Activated T-helper 1 cell treated with anti-CD3 and anti-CD28 coated beads, Interleukin-12 subunit alpha, Interleukin-12 subunit beta, Interleukin-2, Interleukin-4 antibody, amounts not matched to agents 30 ng/mL and 10 ng/mL and 1 ng/mL, durations not matched to agents 14 hours and 24 hours and 36 hours (primary cell): ENCODE measurements at places on chromosomes 5 and 9. TPM values are rescaled to one million over a fixed set of nuclear protein-coding genes. Genes with fewer than 3 reads are reported as not detected.

DNA sequence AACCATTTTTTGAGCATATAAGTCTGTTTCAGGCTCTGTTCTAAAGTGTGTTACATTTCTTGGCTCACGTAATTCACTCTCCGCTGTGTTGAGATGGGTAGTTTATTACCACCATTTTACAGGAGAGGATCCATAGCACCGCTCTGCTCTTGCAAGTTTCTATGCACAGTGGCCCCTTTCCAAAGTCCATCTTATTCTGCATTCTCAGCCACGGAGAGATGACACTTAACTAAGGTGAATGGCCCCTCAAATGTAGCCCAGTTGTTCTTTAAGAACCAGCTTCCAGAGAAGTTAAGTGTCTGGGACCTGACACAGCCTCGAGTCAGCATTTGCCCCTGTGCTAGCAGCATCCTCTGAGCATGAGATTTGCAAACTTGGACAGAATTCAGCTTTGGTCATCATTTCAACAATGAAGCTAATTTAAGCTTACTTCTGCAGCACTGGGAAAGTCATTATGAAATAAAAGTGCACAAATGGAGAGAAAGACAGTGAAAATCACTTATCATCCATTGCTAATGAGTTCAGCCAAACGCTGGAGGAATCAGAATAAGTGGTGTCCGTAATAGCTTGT, 61.9 kb downstream of the FAM78A start:
- no peak overlapping the region for H3K27ac ChIP-seq
- no peak overlapping the region for H3K4me3 ChIP-seq
- peaks cover 13% of the 10 kb centered on the region for H3K4me1 ChIP-seq
- H3K27me3 ChIP-seq: no peaks in the 10 kb centered on the region
- DNase-seq: no peak

DNA sequence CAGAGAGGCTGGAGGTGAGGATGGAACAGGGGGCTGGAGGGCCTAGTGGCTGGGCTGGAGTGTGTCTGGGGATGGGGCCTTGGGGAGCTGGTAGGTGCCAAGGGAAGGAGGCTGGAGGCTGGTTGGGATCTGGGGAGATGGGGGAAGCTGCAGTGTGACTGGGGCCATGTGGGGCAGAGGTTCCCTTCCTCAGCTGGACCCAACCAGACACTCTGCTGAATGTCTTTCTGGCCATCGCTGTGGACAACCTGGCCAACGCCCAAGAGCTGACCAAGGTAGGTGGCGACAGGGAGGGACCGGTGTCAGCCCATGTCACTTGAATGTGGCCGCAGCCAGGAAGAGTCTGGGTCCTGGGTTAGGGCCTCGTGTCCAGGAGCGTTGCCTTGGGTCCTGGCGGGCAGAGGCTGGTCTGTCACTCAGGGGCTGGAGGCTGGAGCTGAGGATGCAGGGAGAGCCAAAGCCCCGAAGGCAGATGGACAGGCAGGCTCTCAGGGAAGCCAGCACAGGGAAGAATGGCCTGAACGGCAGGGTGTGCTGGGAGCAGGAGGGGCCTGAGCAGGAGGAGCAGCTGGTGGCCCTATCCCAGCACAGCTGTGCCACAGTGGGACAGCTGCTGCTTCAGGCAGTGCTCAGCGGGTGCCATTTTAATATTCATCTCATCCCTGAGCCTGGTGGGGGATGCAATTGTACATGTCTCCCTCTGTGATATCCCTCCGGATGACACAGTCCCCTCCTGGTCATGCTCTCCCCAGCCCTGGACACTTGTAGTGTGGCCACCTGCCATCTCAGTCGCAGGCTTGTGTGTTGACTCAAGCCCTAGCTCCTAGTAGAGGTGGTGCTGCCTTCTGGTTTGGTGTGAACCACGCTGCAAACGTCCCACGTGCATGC, 132.5 kb downstream of the CACNA1B start:
- no peak overlapping the region for H3K27ac ChIP-seq
- H3K4me1 ChIP-seq: no peaks in the 10 kb centered on the region
- no peak for DNase-seq
- no peaks in the 10 kb centered on the region for H3K27me3 ChIP-seq
- H3K4me3 ChIP-seq: no peak overlapping the region

GRCh38 chr5:102583276-102584124, 84.7 kb upstream of the SLCO6A1 start:
- H3K27ac ChIP-seq: no peak overlapping the region
- no peaks in the 10 kb centered on the region for H3K36me3 ChIP-seq
- DNase-seq: no peak
- H3K4me3 ChIP-seq: no peak overlapping the region

DNA sequence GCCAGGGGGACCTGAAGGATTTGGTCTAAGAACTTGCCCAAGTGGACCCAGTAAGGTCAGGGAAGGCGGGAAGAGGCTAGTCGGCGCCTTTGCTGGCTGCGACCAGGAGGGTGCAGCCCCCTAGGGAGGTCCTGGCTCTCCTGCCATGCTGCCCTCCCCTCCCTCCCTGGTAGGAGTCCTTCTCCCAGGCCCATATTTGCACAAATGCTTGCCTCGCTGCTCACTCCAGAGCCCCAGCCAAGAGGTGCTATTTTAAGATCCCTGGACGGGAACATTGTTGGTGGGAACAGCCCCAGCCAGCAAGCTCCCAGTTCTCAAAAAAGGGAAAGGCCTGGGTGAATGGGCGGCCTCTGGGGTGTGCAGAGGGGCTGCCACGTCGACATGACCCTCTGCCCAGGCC, 4.3 kb upstream of the IL17B start:
- no peak overlapping the region for H3K27ac ChIP-seq
- no peaks in the 10 kb centered on the region for H3K4me1 ChIP-seq
- no peak for DNase-seq
- H3K4me3 ChIP-seq: no peak overlapping the region

DNA sequence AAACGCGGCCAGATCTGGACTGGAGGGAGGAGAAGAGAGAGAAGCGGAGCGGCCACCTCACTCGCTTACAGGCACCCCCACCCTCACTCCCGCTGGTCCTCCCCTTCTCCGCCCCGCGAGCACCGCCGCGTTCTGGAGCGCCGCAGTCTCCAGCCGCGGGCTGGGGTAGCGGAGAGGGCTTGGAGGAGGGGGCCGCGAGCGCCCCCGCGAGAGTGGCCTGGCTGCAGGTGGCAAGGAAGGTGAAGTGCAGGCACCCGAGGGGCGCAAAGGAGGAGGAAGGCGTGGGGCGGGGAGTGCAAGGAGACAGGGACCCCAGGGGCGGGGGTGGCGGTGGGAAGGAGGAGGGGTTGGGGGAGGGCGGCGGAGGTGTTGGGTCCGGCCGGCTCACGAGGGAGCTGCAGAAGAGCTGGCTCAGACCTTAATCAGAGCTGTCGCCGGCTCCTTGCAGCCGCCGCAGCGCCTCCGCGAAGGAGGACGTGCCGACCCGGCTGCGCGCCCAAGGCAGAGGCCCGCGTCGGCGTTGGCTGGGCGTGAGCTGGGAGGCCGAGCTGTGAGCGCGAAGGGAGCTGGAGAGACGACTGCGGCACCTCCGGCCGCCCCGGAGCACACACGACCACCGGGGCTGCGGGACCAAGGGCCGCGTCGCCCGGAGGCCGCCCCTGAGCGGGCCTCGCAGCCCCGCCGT, at the start of gene DMRT3:
DMRT3 (plus strand) TSS at position 398 of the 685 bp plus-strand sequence. CDS start 347 bp downstream, outside the sequence.
- H3K4me3 ChIP-seq: no peak within 1 kb of the TSS
- peaks cover 79% of the 10 kb centered on the region for H3K27me3 ChIP-seq
- DNase-seq: no peak
- peaks cover 6% of the 10 kb centered on the region for H3K36me3 ChIP-seq
- H3K4me1 ChIP-seq: peaks cover 7% of the 10 kb centered on the region

GRCh38 chr5:73654171-73654811, 28.3 kb downstream of the ARHGEF28 start:
- H3K4me1 ChIP-seq: no peaks in the 10 kb centered on the region
- no peak for DNase-seq
- H3K27ac ChIP-seq: no peak overlapping the region
- no peak overlapping the region for H3K4me3 ChIP-seq
- no peaks in the 10 kb centered on the region for H3K36me3 ChIP-seq
- peaks cover 2% of the 10 kb centered on the region for H3K27me3 ChIP-seq

MTAP gene
- 55.5 and 62.2 TPM in 2 replicates for total RNA-seq

DNA sequence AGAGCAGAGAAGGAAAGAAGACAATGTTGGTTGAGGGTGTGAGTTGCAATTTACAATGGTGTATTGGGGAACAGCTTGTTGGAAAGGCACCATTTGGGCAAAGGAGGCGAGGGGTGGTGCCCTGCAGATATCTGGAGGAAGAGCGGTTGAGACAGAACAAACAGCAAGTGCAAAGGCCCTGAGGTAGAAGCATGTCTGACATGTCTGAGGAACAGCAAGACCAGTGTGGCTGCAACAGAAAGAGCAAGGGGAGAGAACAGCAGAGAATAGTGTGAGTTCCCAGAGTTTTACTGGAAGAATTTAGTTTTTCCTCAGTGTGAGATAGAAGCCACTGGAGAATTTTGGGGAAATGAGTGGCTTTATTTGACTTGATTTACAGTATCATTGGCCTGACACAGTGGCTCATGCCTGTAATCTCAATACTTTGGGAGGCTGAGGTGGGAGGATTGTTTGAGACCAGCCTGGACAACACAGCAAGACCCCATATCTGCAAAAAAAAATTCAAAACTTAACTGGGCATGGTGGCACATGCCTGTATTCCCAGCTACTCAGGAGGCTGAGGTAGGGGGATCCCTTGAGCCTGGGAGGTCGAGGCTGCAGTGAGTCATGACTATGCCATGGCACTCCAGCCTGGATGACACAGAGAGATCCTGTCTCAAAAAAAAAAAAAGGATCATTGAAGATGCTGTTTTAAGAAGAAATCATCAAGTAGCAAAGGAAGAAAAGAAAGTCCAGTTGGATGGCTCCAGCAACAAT, 13.6 kb downstream of the CMBL start:
- H3K4me3 ChIP-seq: no peak overlapping the region
- peaks cover 9% of the 10 kb centered on the region for H3K27me3 ChIP-seq
- no peaks in the 10 kb centered on the region for H3K36me3 ChIP-seq
- no peak for DNase-seq
- H3K4me1 ChIP-seq: no peaks in the 10 kb centered on the region

DNA sequence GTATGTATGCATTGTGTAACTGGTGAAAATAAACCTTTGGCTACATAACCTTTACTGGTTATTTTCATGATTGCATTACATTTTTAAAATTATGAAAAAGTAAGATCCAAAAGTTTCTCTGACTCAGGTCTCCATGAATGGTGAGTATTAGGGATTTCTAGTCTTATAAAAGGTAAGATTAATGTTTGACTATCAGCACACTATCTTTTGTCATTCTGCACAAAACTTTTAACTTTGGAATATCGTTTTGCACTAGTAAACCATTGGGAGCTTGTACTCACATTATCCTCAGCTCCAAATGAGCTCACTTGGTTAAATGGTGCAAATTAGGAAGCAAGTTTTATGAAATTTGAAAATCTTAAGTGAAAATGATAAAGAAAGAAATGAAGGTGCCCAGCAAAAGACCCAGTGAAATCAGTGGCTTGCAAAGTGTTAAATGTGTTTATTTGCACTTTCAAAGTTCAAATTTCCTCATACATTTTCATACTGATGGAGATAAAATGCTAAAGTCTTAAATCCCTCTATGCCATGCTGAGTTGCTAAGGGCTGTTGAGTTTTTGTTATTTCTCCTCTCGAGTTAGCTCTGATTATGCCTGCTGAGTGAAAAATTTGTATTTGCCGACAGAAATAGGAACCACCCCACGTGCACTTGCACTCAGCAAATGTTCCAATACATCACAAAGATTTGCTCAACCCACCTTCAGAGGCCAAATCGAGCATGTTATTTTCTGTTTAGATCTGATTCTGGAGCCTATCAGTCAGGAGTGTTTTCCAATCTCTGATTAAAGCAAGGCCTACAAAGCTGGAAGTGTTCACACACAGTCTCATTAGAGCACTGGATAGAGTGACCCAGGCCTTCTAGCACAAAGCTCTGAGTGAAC, 885.7 kb downstream of the NR2F1-AS1 start:
- H3K36me3 ChIP-seq: no peaks in the 10 kb centered on the region
- no peak overlapping the region for H3K27ac ChIP-seq
- no peaks in the 10 kb centered on the region for H3K4me1 ChIP-seq
- DNase-seq: no peak
- H3K4me3 ChIP-seq: no peak overlapping the region
- H3K27me3 ChIP-seq: no peaks in the 10 kb centered on the region

DNA sequence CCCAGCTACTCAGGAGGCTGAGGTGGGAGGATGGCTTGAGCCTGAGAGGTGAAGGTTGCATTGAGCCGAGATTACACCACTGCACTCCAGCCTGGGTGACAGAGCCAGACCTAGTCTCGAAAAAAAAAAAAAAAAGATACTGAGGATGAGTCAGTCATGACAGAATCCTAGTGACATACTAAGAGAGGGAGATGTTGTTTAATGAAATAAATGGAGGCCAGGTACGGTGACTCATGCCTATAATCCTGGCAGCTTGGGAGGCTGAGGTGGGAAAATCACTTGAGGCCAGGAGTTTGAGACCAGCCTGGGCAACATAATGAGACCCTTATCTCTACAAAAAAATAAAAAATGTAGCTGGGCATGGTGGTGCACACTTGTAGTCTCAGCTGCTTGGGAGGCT, 107.2 kb downstream of the ZFAND5 start:
- peaks cover 5% of the 10 kb centered on the region for H3K27me3 ChIP-seq
- H3K4me3 ChIP-seq: no peak overlapping the region
- H3K4me1 ChIP-seq: no peaks in the 10 kb centered on the region
- no peak overlapping the region for H3K27ac ChIP-seq

GRCh38 chr5:180602481-180603075, 11.3 kb upstream of the SCGB3A1 start:
- no peak overlapping the region for H3K27ac ChIP-seq
- H3K36me3 ChIP-seq: no peaks in the 10 kb centered on the region
- DNase-seq: no peak
- no peak overlapping the region for H3K4me3 ChIP-seq
- no peaks in the 10 kb centered on the region for H3K4me1 ChIP-seq
- H3K27me3 ChIP-seq: peaks cover 3% of the 10 kb centered on the region

IGFBPL1 gene
- total RNA-seq: not detected in 2 replicates

GRCh38 chr9:5947912-5948311, 57.2 kb downstream of the MLANA start:
- no peaks in the 10 kb centered on the region for H3K36me3 ChIP-seq
- no peaks in the 10 kb centered on the region for H3K27me3 ChIP-seq
- H3K4me1 ChIP-seq: peaks cover 35% of the 10 kb centered on the region
- peak overlapping the region; percentile 28 for H3K27ac ChIP-seq
- no peak for DNase-seq

- H3K4me3 ChIP-seq: peak overlapping the region; percentile 9
- no peak for DNase-seq
- peaks cover 40% of the 10 kb centered on the region for H3K36me3 ChIP-seq
- no peaks in the 10 kb centered on the region for H3K27me3 ChIP-seq
- peak overlapping the region; percentile 9 for H3K27ac ChIP-seq
- peaks cover 73% of the 10 kb centered on the region for H3K4me1 ChIP-seq
These were observed 3.6 kb downstream of the FBXO38 start for GRCh38 chr5:148387325-148387724.

GRCh38 chr9:112352209-112352608, 18.8 kb upstream of the PTBP3 start:
- H3K27me3 ChIP-seq: peaks cover 10% of the 10 kb centered on the region
- no peak overlapping the region for H3K27ac ChIP-seq
- H3K36me3 ChIP-seq: no peaks in the 10 kb centered on the region
- peaks cover 34% of the 10 kb centered on the region for H3K4me1 ChIP-seq
- DNase-seq: no peak

IL4 gene
- total RNA-seq: 56.9 and 57.1 TPM in 2 replicates

GRCh38 chr9:91428927-91429351, 5.3 kb upstream of the NFIL3 start:
- H3K4me1 ChIP-seq: peaks cover 47% of the 10 kb centered on the region
- no peak overlapping the region for H3K4me3 ChIP-seq
- H3K36me3 ChIP-seq: no peaks in the 10 kb centered on the region
- H3K27me3 ChIP-seq: peaks cover 1% of the 10 kb centered on the region

- no peaks in the 10 kb centered on the region for H3K4me1 ChIP-seq
- no peak for DNase-seq
- no peaks in the 10 kb centered on the region for H3K36me3 ChIP-seq
- no peaks in the 10 kb centered on the region for H3K27me3 ChIP-seq
- H3K4me3 ChIP-seq: no peak overlapping the region
These were observed 153.6 kb downstream of the FAM114A2 start for GRCh38 chr5:153885141-153885540.

- H3K36me3 ChIP-seq: no peaks in the 10 kb centered on the region
- no peak for DNase-seq
These were observed 178.0 kb downstream of the SEMA6A start for GRCh38 chr5:116396476-116397099.
